Prostate gland (tissue), 2 donors: ENCODE measurements at places on chromosomes 2 and 18.

- no peaks in the 10 kb centered on the region for H3K27me3 ChIP-seq
- no peak overlapping the region for H3K27ac ChIP-seq
- H3K4me3 ChIP-seq: no peak overlapping the region
- H3K36me3 ChIP-seq: no peaks in the 10 kb centered on the region
- H3K4me1 ChIP-seq: no peaks in the 10 kb centered on the region
Observed at GRCh38 chr2:174282441-174282840, 34.1 kb upstream of the OLA1 start.

DNA sequence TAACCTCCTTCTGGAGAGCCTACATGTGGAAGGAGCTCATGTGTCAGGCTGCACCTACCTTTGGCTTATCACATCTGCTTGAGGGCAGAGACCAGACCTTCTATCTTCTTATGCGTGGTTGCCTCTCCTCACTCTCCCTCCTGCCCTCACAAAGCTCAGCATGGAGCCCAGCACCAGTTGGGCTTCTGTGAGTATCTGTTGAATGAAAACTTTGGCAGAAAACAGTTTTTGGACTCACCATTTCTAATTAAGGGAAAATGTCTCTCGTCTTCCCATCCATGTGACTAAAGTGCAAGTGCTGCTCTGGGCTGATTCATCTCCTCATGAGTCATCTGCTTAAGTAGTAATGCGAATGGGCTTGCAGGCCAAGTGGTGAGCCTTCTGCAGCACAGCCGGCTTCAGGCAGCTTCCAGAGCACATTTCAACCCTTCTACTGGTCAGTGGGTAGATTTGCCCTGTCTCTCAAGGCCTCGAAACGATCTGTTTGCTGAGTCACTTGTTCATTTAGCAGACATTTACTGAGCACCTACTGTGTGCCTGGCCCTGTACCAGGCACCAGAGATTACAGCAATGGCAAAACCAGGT lies 102.6 kb downstream of the VSNL1 start:
- no peak overlapping the region for H3K27ac ChIP-seq
- no peaks in the 10 kb centered on the region for H3K36me3 ChIP-seq
- no peak for DNase-seq
- no peaks in the 10 kb centered on the region for H3K27me3 ChIP-seq
- H3K4me3 ChIP-seq: no peak overlapping the region

DNA sequence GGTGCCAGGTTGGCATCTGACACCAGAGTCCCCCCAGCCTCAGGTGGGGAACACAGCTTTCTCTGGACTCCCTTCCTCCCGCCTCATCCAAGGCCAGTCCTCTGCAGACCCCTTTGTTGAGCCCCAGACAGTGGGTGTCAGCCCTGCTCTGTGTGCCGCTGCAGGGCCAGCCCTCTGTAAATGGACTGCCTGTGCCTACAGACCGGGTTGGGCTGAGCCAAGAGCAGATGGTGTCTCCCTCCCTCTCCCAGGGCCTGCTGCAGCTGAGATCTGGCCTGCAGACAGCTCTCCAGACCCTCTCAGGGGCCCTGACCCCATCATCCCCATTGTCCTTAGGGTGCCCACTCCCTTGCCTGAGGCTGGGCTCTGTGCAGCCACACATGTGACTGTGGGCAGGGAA lies 160.8 kb downstream of the KLHL29 start:
- no peak overlapping the region for H3K27ac ChIP-seq
- H3K4me1 ChIP-seq: no peaks in the 10 kb centered on the region
- no peak for DNase-seq
- H3K36me3 ChIP-seq: no peaks in the 10 kb centered on the region
- no peaks in the 10 kb centered on the region for H3K27me3 ChIP-seq

DNA sequence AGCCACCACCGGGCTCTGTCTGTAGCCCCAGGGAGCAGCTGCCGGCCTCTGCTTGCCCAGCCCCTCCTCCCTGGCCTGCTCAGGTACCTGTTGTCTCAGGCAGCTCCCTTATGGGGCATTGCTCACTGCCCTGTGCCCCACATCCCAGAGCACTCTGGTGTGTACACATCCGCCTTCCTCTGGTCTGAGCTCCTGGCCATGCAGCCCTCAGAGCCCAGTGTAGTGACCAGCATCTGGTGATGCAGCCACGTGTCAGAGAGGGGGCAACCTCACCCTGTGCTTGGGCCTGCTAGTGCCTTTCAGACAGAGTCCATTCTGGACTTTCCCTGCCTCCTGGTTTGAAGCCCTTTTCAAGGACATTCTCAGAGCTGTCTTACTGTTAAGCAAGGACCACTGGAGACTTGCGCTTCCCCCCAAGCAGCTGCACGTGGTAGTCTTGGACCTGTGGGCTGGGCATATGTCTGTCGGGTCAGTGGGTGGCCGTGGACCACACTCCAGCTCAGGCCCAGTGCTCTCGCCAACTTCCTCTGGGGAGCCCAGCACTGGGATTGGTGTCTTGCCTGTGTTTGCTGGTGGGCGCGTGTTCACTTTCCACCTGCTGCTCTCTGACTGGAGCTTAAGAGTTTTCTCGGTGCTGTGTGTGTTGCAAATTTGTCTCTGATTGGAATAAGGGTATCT lies 30.7 kb downstream of the DGKD start:
- peaks cover 17% of the 10 kb centered on the region for H3K4me1 ChIP-seq
- no peaks in the 10 kb centered on the region for H3K27me3 ChIP-seq
- no peaks in the 10 kb centered on the region for H3K36me3 ChIP-seq
- no peak overlapping the region for H3K4me3 ChIP-seq

DNA sequence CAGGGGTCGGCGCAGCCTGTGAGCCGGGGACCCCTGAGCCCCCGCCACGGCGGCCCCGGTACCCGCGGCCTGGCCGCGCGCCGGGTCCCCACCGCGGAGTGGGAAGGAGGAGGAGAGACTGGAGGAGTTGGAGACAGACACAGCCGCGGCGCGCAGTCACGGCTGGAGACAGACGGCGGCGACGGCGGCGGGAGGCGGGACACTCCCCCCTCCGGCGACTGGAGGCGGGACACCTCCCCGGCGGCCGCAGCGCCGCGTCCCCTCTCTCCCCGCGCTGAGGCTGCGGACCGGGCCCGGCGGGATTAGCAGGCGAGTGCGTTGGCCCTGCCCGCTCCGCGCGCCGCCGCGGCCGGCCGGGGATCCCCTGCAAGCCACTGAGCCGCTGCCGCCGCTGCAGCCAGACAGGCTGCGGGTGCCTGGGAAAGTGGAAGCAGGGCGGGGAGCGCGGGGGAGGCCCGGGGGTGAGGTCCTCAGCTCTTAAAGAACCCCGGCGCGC lies 1.0 kb upstream of the LDLRAD4 start:
- no peaks in the 10 kb centered on the region for H3K36me3 ChIP-seq
- peak; percentile 46 for DNase-seq
- H3K4me3 ChIP-seq: peak overlapping the region; percentile 75
